NCI-H187 (cell line): ENCODE measurements at places on chromosomes 5 and 9.

- DNase-seq: peak; percentile 29
Measured at GRCh38 chr5:81825237-81825636, 74.3 kb upstream of the SSBP2 start.

DNA sequence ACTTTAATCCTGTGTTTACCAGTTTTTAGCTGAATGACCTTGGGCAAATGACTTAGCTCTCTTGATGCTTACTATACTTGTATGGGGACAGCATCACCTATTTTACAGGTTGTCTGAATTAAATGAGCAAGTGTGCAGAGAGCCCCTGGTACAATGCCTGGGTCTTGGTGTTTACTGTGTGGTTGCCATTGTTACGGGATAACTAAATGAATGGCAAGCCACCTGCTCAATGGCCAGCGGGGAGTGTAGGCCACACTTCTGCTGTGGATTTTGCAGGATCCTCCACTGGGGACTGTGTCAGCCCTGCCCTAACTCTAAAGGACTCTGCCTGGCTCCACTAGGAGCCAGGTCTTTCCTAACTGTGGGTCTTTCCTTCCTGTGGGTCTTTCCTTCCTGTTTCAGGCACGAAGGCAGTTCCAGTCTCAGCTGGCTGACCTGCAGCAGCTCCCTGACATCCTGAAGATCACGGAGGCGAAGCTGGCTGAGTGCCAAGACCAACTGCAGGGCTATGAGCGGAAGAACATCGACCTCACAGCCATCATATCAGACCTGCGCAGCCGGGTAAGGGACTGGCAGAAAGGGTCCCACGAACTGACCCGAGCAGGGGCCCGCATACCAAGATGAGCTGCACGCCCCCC is 10.3 kb upstream of the GLE1 start:
- DNase-seq: no peak

GRCh38 chr9:37582548-37583157 is 6.5 kb upstream of the FBXO10 start:
- DNase-seq: no peak

DNA sequence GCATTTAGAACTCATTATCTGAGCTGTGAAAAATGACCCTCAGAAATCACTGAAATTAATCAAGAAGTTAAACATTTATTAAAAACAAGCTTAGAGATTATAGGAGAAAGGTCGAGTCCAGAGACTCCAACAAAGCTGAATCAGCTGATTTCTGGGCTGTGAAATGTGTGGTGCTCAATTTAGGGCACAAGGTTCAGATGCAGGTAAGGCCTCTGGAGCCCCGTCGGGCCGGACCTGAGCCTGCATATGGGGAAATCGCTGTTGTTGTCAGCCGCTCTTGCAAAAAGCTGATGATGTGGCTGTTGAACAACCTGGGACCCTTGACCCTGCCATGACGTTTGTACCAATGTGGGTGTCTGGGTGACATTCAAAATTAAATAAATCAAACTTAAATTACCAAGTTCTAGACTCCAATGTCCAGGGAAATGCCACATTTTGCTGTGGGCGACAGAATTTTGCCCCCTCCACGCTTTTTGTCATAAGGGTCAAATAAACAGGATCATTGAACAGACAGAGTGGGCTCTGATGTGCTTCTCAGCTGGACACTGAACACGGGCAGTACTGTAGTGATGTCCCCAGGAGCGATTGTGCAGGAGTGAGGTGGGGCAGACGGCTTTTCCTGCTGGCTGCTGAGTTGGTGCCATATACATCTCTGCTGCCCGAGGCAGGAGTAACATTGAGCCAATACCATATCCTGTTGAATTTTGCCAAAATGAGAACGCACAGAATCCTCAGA is 27.2 kb upstream of the FBP1 start:
- DNase-seq: no peak

GRCh38 chr9:92655896-92656536 is 13.9 kb downstream of the IPPK start:
- no peak for DNase-seq

DNA sequence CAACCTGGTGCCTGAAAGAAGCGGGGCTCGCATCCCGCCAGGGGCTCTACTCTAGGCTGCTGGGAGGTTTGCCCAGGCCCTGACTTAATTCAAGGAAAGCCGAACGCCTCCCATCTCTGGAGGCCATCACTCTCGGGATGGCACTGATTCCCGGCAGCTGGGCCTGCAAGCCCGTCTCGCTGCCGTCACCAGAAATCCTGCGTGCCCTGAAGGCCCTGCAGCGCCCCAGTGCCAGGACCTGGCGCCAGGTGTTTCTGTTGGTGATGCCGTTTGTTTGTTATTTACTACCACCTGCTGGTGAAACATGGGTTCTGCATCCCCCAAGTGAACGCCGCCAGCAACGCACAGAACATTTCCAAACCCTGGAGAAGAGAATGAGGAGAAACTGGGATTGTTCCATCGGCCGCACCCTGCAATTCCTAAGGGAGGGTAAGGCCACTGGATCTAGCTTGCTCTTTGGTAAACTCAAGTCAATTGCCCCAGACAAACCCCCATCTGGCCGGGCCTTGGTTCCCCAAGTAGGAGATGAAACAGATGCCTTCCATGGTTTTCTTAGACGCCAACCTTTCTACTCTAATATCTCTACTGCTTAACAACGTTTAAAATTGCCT is 77.9 kb downstream of the AK8 start:
- DNase-seq: no peak

DNA sequence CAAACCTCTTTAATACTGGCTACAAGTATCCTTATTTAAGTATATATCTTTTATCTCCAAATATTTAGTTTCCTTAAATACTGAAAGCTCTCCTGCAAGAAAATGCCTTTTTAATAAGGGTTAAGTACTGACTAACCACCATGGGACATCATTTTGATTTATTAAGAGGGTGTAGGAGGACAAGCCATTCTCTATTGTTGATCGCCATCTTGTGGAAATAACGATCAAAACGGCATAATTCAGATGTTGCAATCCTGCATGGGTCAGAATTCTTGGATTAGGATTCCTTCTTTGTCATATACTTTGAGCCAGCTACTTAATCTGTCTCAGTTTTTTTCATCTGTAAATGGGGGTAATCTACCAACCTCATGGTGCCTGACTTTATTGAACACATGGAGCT is 28.7 kb upstream of the C5orf46 start:
- no peak for DNase-seq

DNA sequence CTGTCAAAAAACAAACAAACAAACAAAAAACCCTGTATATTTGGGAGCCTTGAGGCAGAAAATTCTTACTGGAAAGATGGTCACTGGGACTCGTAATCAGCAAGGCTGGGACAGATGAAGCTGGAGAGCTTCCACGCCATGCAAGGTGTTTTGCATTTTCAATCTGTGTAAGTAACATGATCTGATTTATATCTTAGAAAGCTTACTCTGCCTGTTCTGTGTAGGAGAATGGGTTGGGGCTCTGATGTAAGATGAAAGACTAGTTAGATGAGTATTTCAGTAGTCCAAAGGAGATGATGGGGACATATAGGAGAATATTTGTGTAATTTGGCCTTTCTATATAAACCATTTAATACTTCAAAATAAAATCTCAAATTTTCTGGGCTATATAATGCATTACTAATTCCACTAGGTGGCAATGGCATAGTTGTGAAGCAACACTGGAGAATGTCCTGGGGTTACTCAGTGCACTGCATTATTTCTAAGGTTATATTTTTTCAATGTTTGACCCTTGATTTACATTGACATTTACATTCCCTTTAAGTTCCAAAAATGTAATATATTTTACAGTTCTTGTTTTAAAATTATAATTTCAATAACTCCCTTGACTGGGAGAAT is 21.9 kb upstream of the FSD1L start:
- DNase-seq: no peak

- DNase-seq: no peak
Measured at GRCh38 chr5:144778561-144778960, 607.9 kb downstream of the KCTD16 start.

DNA sequence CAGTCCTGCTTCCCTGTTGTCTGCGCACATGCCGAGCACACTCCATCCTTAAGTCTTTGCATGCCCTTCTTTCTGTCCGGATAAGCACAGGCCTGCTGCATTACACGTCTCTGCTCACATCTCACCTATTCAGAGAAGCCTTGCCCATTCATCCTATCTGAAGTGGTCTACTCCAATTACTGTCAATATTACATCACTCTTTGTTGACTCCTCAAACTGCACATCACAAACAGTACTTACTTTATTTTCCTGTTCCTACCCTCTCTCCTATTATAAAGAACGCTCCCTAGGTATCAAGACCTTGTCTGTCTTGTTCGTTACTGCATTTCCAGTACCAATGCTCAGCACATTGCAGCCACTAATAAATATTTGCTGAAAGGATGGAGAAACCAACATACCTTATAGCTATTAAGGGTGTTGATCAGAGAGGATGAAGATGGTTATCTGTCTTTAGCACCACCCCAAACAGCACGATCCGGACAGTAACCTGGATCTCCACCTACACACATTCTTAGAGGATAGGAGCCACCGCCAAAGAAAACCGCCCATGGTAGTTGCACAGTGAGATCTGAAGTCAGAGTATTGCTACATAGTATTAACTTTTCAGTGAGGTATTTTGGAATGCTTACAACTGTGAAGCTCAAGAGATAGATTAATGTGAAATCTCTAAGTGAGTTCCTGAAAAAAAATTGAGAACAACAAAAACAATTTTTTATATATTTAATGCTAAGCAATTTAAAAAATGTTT is 1.6 kb upstream of the PRRC1 start:
- DNase-seq: no peak

GRCh38 chr9:129334105-129334935 is 156.3 kb upstream of the IER5L start:
- no peak for DNase-seq

GRCh38 chr9:96014078-96014477 is 138.6 kb downstream of the ERCC6L2 start:
- DNase-seq: no peak

DNA sequence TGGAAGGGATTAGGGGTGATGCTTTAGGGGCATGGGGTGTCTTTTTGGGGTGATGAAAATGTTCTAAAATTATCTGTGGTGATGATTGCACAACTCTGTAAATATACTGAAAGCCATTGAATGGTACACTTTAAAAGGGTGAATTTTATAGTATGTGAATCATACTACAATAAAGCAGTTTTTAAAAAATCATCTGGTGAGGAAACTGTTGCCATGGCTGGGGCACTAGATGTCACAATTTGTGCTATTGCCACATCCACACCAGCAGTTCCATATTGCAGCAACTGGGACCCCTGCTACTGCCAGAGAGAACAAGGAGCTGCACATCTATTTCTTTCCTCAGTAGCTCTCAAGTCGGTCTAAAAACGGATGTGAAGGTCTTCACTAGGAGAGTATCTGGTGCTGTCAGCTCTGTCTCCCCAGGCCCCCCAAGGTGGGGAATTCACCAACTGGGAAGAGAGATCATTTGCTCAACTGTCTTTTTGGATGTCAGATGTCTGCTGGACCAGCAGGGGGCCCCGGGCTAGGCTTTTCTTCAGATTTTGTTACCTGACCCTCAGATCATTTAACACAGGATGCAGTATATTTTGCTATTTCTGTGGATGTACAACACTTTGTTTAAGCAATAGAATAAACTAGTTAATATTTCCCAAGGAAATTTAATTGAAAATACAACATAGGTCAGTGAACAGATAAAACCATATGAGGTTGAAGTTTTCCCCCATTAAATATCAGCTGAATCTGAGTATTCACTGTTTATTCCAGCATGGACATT is 13.2 kb downstream of the CMYA5 start:
- no peak for DNase-seq

DNA sequence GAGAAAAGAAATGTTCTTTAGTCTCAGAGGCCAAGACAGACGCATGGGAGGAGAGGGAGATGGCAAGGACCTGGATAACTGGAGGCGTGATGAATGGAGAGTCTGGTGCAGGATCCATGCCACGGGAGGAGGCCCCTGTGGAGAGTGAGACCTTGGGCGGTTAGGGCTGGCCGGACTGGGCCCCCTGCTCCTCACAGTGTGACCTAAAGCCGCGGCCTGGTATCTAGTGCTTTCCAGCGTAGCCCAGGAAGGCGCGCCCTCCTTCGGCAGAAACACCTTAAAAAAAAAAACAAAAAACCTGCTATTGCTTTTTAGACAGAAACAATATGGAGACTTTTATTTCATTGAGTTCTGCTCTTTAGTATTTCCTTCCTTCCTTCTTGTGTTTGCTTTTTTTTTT is 33.1 kb downstream of the SCGB3A1 start:
- no peak for DNase-seq

- no peak for DNase-seq
Measured at GRCh38 chr9:109320331-109320741, 523 bp downstream of the EPB41L4B start.

DNA sequence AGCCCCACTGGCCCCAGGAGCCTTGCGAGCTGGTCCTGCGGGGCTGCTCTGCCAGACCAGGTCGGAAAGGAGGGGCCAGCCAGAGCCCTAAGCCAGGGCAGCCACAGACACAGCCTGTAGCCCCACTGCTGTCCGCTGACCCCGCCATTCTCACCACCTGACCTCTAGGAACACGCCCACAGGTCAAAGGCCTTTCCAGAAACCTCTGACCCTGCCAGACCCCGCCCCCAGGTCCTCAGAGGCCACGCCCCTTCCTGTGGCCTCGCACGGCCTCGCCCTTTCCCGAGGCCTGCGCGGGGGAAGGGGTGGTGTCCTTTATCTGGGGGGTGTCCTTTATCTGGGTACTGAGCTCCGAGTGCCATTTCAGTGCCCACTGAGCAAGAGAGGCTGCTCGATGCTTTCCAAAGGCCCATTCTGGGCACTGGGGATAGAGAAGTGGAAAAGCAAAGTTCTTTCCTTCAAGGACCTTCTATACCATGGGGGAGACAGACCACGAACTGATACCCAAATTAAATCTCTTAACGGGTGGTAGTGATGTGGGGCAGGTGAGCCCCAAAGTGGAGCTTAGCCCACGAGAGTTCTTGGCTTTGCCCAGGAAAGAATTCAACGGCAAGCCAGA is 46.5 kb downstream of the P4HA2 start:
- no peak for DNase-seq
